HCEC 1CT (cell line): ENCODE measurements at places on chromosomes 7 and 10.

- DNase-seq, result no peak
Observed at GRCh38 chr10:1551636-1552338, 185.5 kb downstream of the ADARB2 start.

GRCh38 chr7:151673216-151673615 is 153.5 kb upstream of the RHEB start:
- DNase-seq, result no peak

DNA sequence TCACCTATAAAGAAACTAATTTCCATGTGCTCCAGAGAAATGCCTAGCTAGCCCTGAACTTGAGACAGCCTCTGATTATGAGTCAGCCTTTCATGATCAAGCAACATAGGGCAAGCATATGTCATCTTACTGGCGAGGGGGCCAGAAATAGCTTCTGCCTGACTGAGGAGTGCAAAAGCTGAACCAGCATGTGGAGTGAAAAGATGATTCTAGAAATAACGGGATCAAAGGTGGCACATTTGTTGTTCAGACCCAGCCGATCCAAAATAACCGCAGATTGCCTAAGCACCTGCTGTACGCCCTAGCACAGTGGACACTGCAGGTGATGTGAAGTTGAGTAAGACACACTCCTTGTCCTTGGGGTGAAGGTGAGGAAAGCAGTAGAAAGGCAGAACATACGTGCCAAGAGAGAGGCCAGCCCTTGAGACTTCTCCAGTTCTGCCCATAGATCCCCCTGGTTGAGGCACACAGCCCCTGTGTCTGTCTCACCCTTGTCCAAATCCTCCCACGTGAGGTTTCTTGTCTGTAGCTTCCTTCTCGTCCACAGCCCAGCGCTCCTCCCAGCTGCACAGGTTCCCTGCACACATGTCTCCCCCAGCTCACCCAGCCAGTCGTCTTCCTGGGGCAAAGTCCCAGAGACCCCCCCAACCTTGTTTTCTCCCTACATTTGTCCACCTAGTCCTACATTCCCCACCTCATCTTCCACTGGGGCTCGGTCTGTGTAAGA is 2.8 kb upstream of the BCL7B start:
- peak; percentile 86 for DNase-seq

GRCh38 chr7:22355620-22356009 is 1.3 kb downstream of the RAPGEF5 start:
- DNase-seq, result no peak
